ENCODE measurements at places on chromosomes 5 and 9.

DNA sequence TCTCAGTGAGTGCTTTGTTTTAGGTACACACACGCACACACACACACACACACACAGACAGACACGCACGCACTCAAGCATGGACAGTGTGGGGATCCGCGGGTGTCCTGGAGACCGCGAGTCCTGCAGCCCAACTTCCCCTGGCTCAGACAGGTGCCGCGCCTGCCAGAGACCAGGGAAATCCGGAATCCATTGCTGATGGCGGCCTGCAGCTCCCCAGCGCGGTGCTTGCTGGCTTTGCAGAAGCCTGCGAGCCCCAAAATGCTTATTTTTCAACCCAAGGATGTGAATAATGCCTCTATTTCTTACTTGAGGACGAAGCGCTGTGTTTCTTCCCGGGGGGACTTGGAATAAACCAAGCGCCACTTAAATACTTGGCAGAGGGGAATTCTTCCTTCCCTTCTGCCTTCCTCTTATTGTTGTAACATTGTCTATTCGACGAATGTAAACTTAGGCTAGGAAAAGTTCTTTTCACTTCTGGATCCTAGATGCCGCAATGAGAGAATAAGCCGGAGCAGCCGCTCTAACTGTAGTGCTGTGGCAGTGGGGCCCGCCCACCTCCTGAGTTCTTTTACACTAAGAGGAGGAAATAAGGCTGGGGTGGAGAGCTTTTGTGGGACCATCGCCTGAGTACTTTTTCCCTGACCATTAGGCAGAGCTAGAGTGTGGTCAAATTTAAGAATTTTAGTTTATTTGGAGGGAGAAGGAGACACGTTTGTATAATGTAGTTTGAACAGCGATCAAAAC, 802 bp downstream of the ITGA2 start:
- DNase-seq = peak; percentile 46

GRCh38 chr5:174378121-174378874, 332.8 kb downstream of the NSG2 start:
- DNase-seq = no peak

- no peak for DNase-seq
Observed at GRCh38 chr9:124222918-124223720, 34.6 kb upstream of the NEK6 start.

DNA sequence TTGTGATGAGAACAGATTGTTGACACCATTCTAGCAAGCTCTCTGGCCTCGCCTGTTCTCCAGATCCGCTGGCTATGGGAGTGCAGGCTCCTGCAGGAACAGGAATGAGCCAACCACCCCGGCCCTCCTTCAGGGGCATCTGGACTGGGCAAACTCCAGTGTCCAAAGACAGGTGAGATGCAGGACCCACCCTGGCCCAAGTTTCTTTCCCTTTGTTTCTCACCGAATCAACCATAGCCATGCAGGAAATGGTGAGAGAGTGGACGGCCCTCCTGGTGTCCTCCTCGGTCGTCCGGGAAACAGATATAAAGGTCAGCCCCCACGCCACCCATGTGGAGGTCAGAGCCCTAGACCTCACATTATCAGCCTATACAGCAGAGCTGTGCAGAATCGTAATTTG, 108.6 kb upstream of the IRX2 start:
- no peak for DNase-seq

- DNase-seq = no peak
Observed at GRCh38 chr5:134397196-134397595, 14.5 kb downstream of the CDKN2AIPNL start.
